Activated gamma-delta T cell treated with anti-CD3 and anti-CD28 coated beads, Interleukin-2, amount 50 U/mL, for 16 hours (primary cell): ENCODE measurements at places on chromosomes 1 and 21.
A peak's percentile ranks its signal among the peaks of the same experiment; 100 is the strongest.

- peak; percentile 32 for DNase-seq
Measured at GRCh38 chr1:172670791-172671190, 11.9 kb downstream of the FASLG start.

DNA sequence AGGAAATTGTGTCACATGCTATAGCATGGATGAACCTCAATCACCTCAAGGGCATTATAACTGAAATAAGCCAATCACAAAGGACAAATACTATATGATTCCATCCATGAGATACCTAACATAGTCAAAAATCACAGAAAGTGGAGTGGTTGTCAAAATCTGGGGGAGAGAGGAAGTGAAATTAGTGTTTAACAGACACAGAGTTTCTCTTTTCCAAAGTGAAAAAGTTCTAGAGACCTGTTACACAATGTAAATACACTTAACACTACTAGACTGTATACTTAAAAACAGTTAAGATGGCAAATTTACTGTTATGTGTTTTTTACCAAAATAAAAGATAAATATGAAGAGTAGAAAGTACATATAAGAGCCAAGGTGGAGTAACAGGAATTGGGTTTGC lies 31.8 kb downstream of the ZNF644 start:
- no peak for DNase-seq

GRCh38 chr1:30044656-30045144 lies 678.7 kb downstream of the MATN1 start:
- no peak for DNase-seq

DNA sequence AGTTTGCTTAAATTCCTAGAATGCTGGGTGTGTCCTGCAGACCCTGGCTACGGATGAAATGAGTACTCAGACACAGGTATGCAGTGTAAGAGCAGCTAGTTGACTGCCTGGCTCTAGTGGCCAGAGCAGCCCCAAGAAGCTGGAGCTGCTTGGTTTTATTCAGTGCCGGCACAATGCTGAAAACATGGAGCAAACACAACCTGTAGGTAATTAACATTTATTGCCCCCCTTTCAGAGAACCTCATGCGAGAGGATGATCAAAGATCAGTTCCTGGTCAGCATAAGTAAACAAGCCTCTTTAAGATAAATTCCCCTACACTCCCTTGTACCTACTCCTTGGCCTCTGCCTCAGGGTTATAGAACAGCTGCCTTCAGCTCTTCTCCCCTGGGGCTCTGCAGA lies 43.2 kb downstream of the MRPS6 start:
- no peak for DNase-seq

DNA sequence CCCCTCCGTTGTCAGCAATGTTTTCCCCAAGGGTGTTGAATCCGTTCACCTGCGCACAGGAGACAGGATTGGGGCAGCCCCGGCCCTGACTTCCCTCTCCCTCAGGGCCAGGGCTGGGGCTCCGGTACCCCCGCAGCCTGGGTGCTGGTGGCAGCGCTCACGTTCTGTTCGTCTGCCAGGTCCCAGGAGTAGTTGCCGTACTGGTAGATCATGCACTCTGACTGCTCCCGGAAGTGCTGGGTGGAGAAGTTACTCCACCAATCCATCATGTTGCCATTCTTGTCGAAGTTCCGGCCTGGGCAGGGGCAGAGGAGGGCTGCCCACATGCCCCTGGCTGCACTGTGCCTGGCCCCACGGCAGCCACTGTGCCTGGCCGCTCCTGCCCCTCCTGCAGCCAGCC lies 6.1 kb downstream of the PRXL2B start:
- DNase-seq, result no peak

DNA sequence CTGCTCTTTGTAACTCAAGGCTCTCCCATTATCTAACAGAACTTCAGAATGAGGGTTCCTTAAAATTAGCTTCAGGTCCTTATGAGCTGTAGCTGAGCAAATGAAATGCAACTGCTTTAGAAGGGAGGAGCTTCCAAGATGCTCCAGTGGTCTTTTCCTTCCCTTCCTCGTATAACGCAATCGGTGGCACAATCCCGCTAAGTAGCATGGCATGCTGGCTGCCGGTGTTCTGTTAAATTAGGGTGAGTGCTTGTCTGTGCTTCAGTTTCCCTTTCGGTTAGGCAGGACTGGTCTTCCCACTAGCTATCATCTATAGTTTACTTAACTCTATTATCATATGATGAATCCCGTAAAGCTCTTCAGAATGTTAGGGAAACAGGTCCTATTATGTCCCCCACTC lies 917 bp downstream of the KIAA0040 start:
- DNase-seq, result no peak

DNA sequence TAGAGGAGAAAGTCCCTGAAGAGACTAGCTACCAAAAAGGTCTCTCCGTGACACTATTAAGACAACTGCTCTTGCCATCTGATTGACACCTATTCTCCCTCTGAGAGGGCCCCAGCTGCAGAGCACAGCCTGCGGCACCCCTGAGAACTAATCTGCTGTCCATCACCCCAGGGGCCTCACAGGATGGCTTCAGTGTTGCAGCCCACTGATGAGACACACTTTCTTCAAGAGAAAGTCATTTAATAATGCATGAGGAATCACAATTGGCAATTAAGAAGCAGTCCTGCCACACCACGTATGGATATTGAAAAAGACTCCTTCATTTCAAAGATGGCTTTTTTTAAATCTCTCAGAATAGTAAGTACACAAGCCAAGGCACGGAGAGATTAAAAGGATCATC lies 48.9 kb downstream of the CAPN8 start:
- no peak for DNase-seq

- DNase-seq, result peak; percentile 21
Measured at GRCh38 chr1:39105061-39105840, 79.1 kb downstream of the NDUFS5 start.

GRCh38 chr1:241579434-241579833 lies 47.3 kb downstream of the KMO start:
- no peak for DNase-seq

- no peak for DNase-seq
Measured at GRCh38 chr1:35863881-35864625, 19.0 kb upstream of the AGO1 start.

DNA sequence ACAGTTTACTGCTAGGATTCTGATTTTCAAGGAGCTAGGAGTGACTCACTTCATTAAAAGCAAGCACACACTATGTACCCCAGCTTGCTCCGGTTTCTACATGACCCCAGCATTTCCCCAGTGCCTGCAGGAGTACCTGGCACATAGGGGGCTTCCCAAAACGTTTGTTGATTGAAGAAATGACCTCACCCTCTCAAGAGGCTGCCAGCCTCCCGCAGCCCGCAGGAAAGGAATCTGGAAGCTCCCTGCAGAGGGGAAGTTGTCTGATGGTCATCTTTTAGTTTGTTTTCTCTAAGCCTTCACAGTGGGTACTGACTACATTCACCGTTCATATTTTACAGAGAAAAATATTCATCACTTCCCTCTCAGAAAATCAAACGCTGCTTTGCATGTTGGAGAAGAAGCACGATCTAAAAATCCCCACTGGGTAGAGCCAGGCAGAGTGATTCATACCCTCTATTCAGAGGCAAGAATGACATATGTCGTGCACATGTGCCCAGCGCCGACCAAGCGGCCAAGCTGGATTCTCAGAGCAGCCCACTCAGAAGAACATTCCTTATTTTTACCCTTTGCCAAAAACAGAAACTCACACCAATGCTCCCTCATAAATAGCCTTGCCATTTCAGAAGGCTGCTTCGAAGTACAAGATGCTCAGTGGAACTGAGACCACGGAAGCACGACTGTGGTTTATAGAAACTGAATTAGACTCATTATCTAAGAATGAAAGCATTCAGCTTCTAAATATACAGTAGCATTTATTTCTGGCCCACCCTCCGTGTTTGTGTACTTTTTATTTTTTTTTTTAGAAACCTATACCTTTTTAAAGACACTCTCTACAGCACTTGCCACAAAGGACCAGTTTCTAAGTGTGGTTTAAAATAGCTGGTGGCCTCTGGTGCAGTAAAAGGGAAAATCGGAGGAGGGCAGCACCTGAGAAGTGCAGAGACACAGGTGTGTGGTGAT lies 143.2 kb downstream of the MIS18A start:
- no peak for DNase-seq

GRCh38 chr21:38474124-38474523 lies 24.2 kb downstream of the ERG start:
- DNase-seq, result no peak

DNA sequence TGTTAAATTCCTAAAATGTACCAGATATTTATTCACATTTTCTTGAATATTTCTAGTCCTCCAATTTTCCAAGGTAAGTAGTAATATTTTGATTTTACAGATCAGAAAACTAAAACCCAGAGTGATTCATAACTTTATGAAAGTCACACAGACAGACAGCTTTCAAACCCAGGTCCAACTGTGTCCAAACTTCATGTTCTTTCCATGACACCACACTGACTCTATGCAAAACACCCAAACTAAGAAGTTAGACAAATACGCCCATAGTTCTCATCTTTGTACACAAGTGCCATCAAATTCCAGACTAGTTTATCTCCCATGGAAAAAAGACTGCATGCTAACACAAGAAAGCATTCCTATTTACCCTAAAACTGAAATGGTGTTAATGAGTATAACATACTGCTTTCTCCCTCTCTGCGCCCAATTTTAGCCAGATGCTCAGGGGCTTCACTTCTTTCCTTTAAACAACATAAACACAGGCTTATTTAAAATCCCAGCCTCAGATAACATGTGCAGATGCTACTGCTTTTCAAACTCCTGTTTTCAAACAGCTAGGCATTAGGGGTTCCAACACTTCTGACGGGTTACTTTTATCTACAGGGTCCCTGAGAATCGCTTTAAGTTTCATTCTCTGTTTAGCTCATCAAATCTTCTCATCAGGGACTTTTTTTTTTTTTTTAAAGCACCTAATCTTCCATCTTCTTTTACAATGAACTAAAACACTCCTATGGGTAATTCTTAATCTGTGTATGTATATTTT lies 44.6 kb downstream of the WASF2 start:
- DNase-seq, result no peak

GRCh38 chr21:37548521-37548981 lies 182.0 kb downstream of the DYRK1A start:
- DNase-seq, result no peak

- DNase-seq, result no peak
Measured at GRCh38 chr1:183734543-183735036, 70.3 kb upstream of the RGL1 start.

GRCh38 chr1:116367256-116367945 lies 5.6 kb upstream of the ATP1A1 start:
- DNase-seq, result no peak

DNA sequence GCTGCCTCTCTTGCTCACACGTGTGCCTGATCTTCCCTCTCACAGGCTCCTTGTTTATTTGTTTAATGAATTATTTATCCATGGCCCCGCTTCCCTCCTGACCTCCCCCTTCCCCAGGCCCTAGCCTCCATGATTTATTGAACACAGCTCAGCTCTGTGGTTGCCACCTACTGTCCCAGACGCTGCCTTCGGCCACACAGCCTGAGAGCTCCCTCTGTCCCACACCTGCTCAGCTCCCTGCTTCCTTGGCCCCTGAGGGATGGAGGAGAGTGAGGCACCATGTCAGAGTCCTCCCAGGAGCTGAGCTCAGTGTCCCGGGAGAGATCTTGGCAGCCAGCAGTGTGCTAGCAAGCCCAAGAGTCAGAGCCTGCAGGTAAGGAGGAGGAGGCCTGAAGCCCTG lies 3.1 kb upstream of the EFNA3 start:
- DNase-seq, result no peak
